Pancreas (tissue), 10 donors: ENCODE measurements at places on chromosomes 4 and X. TPM values are rescaled to one million over a fixed set of nuclear protein-coding genes. Genes with fewer than 3 reads are reported as not detected.

DNA sequence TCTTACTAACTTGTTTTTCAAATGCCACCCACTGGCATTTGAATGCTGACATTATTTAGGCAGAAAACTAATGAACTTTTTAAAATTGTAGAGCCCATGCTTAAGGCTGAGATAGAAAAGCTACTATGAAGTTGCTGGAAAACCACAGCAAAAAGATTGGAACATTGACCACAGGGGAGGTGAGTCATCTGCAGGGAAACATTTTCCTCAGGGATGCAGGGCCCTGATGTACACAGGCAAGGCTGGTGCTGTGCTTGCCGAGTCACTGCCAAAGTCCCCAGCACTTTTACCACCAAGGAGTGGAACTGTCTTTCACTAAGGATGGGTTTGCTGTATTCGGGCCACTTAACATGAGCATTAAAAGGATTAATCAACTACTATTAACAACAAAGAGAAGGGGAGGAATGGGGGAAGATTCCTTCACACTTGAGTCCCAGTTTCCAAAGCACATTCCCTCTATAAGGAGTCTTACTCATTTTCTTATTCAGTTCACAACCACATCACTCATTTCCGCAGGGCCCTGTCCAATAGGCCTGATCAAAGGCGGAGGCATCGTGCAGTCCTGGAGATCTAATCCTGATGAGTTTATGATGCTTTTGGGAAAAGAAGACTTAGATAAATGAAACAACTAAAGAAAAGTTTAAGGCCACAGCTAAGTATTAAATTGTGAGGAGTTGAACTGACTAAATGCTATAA is 202.9 kb upstream of the NPY2R start:
- no peak for DNase-seq

DNA sequence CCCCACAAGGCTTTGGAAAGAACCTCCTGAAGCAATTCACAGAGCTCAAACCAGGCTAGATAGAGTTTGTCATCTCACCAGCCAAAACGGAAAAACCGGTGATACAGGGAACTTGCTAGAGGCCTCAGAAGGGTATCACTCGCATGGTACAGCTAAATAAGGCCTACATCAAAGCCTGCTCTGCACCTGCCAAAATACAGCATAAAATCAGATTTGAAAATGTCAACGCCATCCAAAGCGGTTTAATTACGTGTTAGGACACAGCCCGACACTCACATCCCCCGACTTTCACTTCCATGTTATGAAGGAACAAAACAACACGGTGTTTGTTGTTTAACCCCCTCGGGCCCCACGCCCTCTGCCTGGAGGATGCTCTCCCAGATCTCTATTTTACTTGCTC is 65.0 kb downstream of the MAPK10 start:
- no peak for DNase-seq

DNA sequence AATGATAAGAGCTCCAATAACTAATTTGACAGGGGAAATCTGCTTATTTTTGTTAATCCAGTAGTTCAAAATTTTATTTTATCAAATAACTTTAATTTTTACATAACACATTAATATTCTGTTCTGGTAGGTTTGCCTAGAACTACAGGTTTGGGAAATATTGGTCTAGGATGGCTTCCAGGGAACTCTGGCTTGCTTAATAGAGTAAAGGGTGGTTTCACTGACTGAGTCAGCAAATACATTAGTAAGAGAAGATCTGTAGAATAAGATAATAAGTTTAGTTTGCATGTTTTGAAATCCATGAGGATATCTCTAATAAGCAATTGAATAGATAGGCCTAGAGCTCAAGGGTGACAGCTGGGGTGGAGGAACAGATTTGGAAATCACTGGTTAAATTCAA is 500.7 kb downstream of the ZNF674 start:
- no peak for DNase-seq

GRCh38 chr4:163195247-163195765 is 28.6 kb upstream of the NAF1 start:
- DNase-seq, result no peak

Gene RASSF6
- 8.2 TPM for total RNA-seq
